ENCODE measurements at places on chromosomes 11 and 22.

- no peak for DNase-seq
Observed at GRCh38 chr22:29055192-29055830, 6.3 kb downstream of the C22orf31 start.

- DNase-seq = no peak
Observed at GRCh38 chr11:70230151-70230839, 27.2 kb downstream of the FADD start.

DNA sequence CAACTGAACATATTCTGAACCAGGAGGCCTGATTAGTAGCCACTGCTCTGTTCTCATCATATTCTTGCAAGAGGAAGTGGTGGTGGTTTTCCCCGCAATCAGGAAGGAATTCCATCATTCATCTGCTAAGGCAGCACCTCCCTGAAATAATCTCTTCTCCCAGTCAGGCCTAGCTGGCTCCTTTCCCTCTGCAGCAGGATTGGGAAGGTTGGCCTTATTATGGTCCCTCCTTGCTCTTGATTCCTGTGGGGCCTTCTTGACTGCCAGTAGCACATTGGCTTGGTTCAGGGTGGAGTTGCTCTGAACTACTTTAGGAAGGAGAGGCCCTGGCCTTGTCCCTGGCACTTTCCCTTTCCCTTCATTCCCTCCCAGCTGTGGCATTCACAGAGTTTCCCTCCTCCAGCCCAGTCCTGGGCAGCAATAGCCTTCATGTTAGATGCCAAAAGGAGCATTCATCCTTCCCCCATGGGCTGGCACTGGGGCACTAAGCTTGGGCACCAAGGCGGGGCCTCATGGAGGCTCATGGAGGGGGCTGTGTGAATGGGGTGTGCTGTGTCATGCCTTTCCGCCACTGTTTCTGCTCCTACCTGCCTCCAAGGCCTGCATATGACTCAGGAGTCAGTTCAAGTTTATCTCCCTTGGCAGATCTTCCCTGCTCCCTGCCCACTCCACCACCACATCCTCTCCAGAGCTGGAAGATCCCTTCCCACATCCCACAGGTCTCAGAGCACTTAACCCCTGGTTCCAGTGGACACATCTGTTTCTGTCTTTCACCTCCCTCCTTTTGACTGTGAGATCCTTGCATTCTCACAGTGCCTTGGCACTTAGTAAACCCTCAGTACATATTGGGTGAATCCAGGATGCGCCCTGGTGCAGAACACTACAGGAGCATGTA, 27.6 kb upstream of the CD44 start:
- DNase-seq = no peak

GRCh38 chr11:34480314-34480713, 33.3 kb downstream of the ELF5 start:
- DNase-seq = no peak

DNA sequence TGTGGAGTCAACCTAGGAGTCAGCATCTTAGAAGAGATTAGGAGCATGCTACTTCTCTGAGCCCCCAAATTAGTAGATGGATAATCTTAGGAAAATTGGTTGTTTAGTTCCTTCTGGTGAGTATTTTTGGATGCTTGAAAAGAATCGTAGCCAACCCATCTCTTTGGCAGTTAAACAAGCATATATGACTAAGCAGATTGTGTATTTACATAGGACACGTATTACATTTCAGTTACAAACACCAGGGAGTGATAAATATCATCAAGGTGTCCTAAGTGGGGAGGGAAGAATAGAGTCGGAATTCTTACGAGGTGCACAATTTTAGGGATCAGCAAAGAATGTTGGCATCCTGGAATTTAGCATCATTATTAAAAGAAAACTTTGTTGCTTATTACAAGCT, 13.5 kb downstream of the PLET1 start:
- no peak for DNase-seq

- DNase-seq = no peak
Observed at GRCh38 chr11:110787680-110788079, 75.4 kb upstream of the ARHGAP20 start.

GRCh38 chr11:67406969-67407687, 3.2 kb downstream of the TBC1D10C start:
- DNase-seq = no peak

GRCh38 chr11:2653198-2653551, 46.6 kb downstream of the KCNQ1OT1 start:
- no peak for DNase-seq

- DNase-seq = no peak
Observed at GRCh38 chr22:48748860-48749554, 1078.7 kb downstream of the BRD1 start.

DNA sequence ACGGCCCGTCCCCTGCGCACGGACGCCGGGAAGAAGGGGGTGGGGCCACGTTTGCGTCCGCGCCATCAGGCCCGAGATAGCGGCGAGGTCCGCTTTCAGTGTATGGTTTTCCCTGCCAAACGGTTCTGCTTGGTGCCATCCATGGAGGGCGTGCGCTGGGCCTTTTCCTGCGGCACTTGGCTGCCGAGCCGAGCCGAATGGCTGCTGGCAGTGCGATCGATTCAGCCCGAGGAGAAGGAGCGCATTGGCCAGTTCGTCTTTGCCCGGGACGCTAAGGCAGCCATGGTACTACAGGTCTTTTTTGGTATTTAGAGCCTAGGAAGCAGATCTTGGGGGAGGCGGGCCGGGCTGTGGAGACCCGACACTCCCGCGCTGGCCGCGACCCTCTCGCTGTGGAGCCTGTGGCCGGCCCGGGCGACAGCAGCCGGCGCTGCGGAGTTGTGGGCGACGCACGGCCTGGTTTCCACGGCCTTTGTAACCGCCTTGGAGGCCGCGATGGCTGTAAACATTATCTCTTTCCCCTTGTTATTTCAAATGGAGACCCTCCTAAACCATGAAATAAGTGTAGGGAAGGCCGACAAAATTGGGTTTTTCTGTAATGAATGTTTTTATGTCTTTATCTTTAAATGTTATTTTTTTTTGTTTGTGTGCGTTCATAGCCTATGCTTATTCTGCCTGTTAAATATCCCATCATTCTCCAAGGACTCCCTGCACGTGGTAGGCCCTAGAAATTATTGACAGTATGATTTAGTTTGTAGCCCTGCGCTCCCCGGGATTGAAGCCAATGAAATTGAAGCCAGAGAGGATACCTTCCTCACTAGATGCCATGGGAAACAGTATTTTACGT, at the start of gene AASDHPPT:
Gene AASDHPPT, plus strand, starts transcription at position 54 of the 847 bp plus-strand sequence. Its CDS starts 49 bp downstream, at position 103.
- no peak for DNase-seq

DNA sequence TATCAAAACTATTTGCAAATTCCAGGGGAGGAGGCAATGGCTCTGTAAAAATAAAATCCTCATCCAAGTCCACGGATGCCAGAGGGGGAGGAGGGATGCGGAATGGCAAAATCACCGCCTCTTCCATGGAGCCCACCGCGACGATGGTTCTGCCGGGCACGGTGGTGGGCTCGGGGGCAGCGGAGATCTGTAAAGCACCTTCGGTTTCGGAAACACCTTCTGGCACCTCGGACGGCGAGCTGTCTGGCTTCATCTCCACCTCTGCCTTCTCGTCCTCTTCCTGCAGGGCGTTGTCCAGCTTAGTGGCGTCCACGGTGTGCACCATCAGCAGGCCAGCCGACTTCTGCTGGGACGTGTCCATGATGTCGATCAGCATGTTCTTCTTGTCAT, 87.7 kb downstream of the CTTN start:
- no peak for DNase-seq

DNA sequence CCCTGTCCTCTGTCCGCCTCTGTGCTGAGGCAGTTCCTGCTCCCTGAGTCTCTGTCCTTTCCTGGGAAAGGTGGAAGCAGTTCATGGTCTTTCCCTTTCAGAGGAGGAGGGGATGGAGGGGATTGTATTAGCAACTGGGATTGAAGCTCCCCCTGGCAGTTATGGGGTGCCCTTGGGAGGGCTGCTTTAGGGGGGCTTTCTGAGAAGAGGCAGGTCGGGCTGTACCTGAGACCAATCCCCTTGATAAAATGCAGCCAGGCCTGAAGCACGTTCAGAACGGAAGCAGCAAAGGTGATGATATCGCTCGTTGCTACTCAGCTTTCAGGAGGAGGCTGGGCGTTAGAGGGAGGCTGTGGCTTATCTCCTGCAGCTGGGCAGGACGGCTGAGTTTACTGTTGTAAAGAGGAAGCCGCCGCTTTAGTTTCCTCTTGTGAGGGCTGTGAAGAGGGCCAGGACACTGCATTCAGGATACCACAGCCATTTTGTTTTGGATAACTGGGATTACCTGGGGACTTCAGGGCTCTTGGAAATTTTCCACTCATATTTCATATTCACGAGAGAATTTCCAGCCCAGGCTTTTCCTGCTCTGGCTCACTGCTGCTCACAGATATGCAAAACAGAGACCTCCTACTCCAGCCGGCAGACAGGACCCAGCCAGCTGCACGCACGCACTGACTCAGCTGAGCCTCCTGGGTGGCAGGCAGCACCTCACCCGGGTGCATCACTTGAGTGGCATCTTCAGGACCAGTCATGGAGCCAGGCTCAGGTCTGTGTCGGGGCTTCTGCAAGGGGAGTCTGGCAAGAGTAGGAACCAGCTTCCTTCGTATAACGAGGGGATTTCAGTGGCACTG, 798 bp downstream of the AMPD3 start:
- DNase-seq = peak; percentile 76

DNA sequence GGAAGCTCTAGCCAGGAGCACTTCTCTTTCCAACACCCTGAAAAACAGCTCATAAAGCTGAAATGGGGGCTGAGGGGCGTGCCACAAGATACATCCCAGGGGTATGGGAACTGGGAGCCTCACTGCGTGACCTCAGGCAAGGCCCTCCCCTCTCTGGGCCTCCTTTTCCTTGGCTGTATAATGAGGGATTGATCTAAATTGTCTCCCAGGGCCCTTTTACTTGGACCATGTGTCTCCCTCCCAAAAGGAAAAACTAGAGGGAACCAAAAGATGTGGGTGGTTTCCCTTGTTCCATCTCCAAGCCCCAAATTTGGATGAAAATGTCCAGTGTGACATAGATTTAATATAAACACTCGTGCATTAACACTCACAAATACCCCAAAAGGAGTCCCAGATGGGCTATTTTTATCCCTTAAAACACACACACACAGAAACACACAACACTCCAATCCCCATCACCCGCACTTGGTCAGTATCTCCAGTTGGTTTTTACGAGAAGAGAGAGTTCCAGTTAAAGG, 25.9 kb upstream of the SMTN start:
- no peak for DNase-seq

- no peak for DNase-seq
Observed at GRCh38 chr11:47158242-47158641, 18.4 kb downstream of the ARFGAP2 start.

DNA sequence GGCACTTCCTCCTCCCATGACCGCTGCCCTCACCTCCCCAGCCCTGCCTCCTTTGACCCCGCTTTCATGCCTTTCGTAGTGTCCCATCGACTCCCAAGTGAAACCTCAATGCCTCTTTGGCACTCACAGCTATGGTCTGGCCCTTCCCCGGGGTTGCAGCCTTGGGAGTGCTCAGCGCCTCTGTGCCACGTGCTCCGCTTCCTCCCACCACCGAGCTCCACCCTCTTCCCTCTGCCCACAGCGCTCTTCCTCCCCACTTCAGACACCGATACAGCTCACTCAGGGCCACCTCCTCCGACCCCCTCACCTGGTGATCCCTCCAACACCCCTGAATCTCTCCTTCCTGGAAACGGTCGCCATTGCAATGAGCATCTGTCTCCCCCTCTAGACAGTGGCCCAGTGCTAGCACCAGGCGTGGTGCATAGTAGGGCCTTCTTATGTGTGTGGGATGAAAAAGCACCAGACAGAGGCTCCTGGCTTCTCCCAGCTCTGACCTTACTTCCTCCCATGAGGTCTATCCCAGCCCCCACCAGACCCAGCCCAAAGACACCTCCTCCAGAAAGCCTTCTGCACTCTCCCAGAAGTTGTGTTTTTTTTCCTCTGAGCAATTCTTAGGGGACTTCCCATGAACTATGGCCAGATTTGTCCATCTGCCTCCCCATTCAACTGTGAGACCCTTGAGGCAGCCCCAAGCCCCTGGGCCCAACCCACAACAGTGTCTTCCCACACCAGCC, 16.4 kb upstream of the SCGB1A1 start:
- DNase-seq = peak; percentile 50

DNA sequence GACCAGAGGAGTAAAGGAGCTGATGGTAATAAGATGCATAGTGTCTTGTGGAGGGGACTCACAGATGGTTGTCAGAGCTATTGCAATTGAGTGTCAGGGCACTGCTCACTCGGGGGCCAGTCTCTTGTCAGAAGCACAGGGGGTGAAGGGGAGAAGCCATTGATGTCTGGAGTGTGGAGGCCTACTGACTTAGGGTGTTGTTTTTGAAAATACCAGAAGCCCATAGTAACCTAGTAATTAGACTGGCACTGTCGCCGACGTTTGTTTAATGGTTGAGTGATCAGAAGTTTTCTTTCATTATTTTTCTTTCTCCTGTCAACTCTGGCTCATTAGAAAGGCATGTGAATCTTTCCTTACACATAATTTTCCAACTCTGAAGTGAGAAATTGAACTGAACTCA, 151.6 kb upstream of the TENM4 start:
- DNase-seq = no peak

DNA sequence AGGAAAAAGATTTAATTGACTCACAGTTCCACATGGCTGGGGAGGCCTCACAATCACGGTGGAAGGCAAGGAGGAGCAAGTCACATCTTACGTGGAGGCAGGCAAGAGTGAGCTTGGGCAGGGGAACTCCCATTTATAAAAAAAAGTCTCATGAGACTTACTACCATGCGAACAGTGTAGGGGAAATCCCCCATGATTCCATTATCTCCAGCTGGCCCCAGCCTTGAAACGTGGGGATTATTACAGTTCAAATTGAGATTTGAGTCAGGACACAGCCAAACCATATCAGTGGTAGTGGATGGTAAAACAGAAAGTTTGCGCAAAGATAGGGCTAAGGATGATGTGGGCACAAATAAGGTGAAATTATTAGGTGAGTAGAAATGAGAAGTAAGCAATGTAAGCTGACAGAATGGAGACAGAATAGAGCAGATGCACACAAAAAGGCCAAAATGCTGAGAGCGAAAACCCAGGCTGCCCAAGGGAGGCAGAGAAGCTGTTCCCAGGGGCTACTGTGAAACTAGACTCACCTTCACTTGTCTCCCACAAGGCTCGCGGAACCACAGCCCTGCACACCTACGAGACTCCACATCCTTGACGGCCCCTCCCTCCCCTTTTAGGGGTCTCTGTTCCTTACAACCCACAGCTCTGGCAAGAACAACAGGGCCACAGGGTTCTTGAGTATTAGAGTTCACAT, 377.6 kb downstream of the CADM1 start:
- DNase-seq = no peak

DNA sequence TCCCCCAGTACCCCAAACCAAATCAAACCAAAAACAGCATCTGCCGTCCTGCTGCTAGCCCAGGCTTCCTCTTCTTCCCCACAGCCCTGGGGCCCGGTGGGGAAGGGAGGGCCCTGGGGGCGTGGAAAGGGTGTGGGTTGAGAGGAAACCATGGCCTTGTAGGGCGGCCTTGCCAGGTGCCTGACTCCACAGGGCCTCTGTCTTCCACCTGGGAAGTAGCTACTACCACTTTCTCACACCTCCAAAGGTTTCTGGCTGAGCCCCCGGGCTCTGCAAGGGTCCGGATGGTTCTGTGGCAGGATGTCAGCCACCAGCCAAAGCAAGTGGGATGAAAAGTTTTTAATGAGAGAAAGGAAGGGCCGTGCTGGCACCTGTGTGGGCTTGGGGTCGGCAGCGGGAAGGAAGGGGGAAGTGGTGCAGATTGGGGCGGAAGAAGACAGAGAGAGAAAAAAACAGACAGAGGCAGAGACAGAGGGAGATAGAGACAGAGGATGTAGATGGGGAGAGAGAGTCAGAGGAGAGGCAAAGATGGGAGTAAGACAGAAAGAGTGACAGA, 10.5 kb downstream of the TPST2 start:
- DNase-seq = peak; percentile 46

GRCh38 chr11:71491531-71491930, 35.5 kb upstream of the KRTAP5-7 start:
- no peak for DNase-seq

- DNase-seq = peak; percentile 23
Observed at GRCh38 chr22:28442264-28442710, 237.4 kb downstream of the TTC28 start.
